ENCODE measurements at places on chromosomes 3 and 15. TPM values are rescaled to one million over a fixed set of nuclear protein-coding genes. Genes with fewer than 3 reads are reported as not detected.

The SEMA6D gene
- 5.1 TPM for total RNA-seq

The TMCO5A gene
- total RNA-seq: not detected

The NR2E3 gene
- total RNA-seq: not detected

- no peak for DNase-seq
These were observed 32.0 kb upstream of the CASR start for GRCh38 chr3:122151480-122151879.

GRCh38 chr15:61232266-61232665 is 3.2 kb upstream of the RORA start:
- DNase-seq: no peak

DNA sequence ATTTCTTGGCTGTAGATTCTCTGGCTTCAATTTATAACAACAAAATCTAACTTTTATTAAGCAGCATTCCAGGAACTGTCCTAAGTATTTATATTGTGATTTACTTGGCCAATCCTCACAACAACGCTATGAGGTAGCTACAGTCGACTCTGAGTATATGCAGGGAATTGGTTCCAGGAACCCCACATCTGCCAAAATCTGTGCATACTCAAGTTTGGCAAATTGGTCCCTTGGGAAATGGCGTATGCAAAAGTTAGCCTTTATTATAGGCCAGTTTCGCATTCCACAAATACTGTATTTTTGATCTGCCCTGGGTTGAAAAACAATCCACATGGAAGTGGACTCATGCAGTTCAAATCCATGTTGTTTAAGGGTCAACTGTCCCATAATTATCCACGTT is 53.9 kb downstream of the RAP2B start:
- no peak for DNase-seq

- DNase-seq: no peak
These were observed 254.9 kb downstream of the TLE3 start for GRCh38 chr15:69842851-69843250.

All from left cardiac atrium (tissue), 4 donors.